ENCODE measurements at places on chromosomes 11 and 22.

- no peak for DNase-seq
Measured at GRCh38 chr11:68298659-68299516, 13.5 kb upstream of the LRP5 start.

DNA sequence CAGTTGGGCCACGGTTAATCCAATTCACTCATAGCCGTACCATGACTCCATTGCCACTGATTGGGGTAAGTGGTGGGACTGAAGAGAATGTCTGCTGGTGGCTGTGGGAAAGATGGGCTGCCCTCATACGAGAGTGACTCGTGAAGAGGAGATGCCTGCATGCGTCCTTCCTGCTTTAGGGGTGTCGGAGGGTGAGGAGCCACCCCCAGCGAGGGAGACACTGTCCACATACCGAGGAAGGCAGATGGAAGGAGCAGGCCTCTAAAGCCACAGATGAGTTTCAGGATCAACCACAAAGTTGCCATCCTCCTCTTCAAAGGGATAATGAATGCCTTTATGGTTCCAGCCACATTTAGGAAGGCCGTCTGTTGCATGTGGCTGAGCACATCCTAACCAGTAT is 83.2 kb downstream of the GRIK4 start:
- DNase-seq: no peak

DNA sequence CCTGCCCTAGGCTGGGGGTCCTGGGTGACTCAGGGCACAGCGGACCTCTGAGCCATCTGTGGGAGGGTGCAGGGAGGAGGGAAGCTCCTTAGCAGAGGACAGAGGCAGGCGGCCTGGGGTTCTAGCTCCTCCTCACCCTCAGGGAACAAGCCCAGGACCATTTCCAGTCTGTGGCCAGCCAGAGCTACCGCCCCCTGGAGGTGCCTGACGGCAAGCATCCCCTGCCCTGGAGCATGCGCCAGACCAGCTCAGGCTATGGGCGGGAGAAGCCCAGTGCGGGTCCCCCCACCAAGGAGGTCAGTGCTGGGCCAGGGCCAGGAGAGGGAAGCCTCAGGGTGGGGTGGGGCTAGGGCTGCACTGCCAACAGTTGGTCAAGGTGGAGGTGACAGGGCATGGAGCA is 26.0 kb upstream of the LRRC10B start:
- no peak for DNase-seq

GRCh38 chr11:130420478-130421198 is 7.8 kb downstream of the ADAMTS8 start:
- no peak for DNase-seq

Data from activated CD4-positive, alpha-beta T cell treated with anti-CD3 and anti-CD28 coated beads for 24 hours (primary cell).